ENCODE measurements at places on chromosomes 3 and 15.
A peak's percentile ranks its signal among the peaks of the same experiment; 100 is the strongest.

GRCh38 chr15:41504751-41505492 is 8.7 kb downstream of the LTK start:
- no peak for DNase-seq

DNA sequence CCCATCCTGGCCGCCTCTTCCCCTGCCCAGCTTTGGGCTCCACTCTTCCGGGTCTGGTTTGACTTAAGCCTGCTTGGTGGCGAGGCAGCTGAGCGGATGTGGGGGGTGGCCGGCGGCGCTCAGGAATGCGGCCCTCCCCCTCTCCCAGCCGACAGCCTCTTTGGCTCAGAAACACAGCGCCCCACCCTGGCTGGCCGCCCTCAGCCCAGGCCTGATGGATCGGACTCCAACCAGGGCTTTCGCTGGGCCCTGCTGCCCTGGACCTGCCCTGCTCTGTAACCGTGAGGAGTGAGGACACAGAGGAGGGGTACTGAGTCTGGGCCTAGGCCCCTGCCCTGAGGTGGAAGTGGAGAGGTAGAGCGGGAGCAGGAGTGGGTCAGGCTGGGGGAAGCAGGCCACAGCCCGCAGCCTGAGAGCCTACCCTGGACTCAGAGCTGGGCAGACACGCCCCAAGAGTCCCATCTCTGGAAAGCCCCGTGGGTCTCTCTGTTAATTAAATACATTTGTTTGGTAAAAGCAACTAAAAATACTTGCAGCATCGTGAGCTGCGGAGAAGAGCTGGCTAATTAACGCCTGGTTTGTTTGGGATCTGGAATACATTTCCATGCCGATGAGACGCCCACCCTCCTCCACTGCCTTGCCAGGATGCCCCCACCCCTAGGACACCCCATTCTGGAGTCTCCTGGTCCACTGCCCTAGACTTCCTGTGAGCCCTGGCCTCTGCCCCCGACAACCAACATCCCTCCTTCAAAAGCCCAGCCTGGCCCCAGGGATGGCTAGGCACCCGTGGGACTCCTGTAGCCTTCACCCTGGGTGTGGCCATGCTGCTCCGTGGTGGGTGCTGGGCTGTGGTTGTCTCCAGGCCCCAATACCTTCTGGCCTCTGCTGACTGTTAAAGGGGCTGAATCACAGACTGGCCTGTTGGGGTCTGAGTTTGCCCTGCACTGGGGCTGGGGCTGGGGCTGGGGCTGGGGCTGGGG is 19.6 kb downstream of the PLXNA1 start:
- DNase-seq = no peak

- no peak for DNase-seq
Observed at GRCh38 chr3:20079621-20080020, 39.4 kb downstream of the KAT2B start.

- DNase-seq = peak; percentile 75
Observed at GRCh38 chr3:127170814-127171213, 22.1 kb upstream of the PRR23E start.

GRCh38 chr3:37453393-37454389 is 279.3 kb upstream of the LRRFIP2 start:
- DNase-seq = no peak

DNA sequence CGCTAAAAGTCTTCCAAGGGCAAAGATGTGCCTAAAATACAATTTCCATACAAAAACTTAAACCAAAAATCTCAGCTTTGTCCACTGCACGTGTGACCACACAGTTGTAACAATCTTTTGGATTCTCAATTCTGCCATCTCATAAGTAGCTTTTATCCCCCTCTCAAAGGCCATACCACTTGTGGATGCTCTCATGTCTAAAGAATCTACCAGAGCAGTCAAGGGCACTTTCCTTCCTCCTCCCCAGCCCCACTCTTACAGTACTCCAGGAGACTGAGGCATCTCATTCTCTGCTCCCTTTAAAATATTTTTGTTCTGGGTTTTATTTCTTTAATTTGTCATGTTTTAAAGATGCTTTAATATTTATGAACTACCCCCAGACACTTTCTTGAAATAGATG is 102.3 kb upstream of the PFN2 start:
- peak; percentile 86 for DNase-seq

DNA sequence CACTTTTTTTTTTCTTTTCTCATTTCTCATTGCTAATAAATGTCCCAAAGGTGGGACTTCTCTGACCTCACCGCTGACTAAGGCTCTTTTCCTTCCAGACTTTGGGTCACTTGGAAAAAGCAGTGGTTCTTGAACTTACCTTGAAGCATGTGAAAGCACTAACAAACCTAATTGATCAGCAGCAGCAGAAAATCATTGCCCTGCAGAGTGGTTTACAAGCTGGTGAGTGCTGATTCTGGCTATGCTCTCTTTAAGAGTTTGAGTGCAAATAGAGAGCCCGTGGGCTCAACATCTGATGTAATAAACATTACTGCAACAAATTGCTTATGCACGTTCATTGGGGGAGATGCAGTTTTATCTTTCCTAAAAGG is 2.0 kb downstream of the BHLHE40 start:
- DNase-seq = no peak

- no peak for DNase-seq
Observed at GRCh38 chr3:170425491-170426239, 7.0 kb downstream of the CLDN11 start.

DNA sequence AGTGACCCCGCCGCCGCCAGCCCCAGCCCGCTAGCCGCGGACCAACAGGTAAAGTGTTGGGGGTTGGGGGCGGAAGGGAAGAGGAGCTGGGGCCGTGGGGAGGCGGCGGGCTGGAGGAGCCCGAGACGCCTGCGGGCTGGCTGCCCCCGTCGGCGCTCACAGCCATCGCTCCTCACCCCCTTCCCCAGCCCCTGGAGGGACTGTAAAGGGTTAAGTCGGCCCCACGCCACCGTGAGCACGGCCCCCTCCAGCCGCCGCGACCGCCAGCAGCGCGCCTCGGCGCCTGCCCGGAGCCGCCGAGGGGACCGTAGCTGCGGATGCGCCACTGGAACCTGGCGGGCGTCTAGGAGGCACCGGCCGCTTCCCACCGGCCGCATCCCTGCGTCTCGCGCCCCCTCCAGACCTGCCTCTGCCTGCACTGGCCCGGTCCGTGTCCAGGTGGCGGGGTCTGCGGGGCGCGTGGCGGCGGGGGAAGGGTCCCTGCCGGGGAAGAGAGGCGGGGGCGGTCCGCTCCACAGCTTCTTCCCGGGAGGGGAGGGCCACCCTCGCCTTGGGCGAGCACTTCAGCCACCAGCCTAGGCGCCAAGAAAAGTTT is 522 bp downstream of the MED12L start:
- no peak for DNase-seq

- DNase-seq = no peak
Observed at GRCh38 chr3:129261894-129262293, 12.5 kb downstream of the COPG1 start.

GRCh38 chr3:170999737-171000242 is 26.7 kb downstream of the SLC2A2 start:
- DNase-seq = no peak

- no peak for DNase-seq
Observed at GRCh38 chr3:22959593-22959992, 243.5 kb upstream of the UBE2E2 start.

GRCh38 chr3:107907996-107908395 is 182.8 kb downstream of the CD47 start:
- no peak for DNase-seq

GRCh38 chr3:114758831-114759699 is 388.0 kb downstream of the ZBTB20 start:
- no peak for DNase-seq

DNA sequence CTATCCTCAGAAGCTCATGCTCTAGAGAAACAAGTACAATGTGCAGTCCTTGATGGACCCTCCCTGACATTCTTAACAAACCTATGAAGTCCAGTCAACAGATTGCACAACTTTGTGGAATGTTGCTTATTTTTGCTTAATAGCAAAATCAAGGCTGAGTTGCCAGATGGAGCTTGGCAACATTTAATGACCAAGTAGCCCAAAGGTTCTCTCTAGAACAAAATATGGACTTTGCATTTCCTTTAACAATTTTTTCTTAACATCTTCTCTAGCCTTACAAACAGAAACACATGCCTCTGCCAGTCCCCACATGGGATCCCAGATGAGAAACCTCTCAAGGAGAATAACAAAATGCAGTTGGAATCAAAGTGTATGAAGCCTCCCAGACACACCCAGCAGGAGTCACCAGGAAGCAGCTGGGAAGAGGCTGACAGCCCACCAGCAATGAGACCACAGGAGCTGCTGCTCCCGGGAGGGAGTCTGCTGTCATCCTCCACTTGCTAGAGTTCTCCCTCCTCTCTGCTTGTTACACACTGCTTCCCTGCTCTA is 422.5 kb upstream of the CDIN1 start:
- no peak for DNase-seq

GRCh38 chr3:188749010-188749617 is 422.7 kb upstream of the TPRG1 start:
- no peak for DNase-seq

GRCh38 chr3:116440196-116440595 is 5.1 kb downstream of the LSAMP start:
- no peak for DNase-seq

DNA sequence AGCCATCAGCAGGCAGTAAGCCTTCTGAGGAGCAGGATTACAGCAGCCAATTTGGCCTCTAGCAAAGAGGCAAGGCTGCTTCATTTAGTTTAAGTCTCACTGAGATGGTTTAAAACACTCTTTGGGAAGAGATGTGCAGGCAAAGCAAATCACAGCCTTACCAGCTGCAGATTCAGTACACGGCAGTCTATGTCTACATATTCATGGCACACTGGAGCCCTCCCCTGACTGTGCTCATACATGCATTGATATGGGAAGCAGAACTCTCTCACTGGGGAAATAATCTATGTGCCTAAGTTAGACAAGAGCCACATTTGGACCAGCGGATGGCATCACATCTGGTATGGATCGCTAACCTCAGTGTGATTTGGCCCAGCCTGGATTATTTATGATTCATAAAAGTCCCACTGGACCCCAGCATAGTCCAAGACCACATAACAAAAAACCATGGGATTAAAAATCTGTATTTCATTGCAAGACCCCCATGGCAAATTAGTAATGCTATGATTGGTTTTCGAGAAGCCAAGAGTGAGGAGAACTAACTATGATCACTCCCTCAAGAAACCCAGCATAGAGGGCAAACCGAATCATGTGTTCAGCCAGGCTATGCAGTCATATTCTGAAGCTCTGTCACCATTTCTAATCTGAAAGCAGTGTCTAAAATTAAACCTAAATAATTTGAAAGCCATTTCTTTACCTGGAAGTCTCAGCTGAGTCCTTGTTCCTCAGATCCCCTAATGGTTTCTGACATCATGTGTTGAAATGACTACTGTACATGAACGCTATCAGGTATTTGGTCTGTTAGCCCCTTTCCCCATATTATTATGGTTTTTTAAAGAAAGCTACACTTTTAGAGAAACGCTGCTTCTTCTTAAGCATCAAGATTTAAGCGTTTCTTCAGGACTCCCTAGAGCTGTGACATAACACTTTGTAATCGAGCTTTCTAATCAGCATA is 1.2 kb downstream of the PRICKLE2 start:
- no peak for DNase-seq

DNA sequence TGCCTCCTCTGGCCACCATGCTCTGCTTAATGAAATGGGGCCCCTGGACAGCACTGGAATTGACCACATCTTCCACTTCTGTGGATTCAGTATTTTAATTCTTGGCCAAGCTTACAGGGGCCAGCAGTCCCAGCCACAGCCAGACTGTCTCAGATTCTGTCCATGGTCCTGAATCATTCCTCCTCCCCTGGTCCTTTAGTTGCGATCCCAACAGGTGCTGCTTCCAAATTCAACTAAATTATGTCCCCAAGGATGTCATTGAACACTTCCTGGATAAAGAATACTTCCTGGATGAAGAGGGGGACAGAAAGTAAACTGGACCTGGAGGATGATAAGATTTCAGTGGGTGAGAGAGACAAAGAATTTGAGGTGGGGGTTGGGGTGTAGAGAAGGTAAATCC is 111.1 kb upstream of the FOXB1 start:
- DNase-seq = no peak

DNA sequence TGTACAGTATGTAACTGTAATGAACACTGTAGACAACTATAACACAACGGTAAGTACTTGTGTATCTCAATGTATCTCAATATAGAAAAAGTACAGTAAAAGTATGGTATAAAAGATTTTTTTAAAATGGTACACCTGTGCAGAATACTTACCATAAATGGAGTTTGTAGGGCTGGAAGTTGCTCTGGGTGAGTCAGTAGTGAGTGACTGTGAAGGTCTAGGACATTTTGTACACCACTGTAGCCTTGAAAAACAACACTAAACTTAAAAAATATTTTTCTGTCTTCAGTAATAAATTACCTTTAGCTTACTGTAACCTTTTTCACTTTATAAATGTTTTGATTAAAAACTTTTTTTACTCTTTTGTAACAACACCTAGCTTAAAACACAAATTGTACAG is 142.9 kb downstream of the ATG7 start:
- DNase-seq = no peak

DNA sequence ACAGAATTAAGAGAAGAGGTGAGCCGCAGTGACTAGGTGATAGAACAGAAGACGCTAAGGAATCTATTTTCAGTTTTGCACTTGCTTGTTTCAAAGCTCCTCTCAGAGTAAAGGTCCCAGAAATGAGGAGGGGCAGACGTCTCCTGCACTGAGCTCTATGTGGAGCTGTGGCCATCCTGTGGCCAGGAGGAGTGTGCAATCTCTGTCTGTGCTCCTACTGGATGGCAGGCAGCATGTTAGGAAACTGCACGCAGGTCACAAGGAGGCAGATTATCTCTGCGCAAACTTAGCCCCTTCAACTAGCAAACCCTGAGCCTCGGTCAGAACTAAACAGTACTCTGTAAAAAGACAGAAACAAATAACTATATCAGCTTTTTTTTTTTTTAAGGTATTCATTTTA is 31.1 kb upstream of the PPIB start:
- no peak for DNase-seq

DNA sequence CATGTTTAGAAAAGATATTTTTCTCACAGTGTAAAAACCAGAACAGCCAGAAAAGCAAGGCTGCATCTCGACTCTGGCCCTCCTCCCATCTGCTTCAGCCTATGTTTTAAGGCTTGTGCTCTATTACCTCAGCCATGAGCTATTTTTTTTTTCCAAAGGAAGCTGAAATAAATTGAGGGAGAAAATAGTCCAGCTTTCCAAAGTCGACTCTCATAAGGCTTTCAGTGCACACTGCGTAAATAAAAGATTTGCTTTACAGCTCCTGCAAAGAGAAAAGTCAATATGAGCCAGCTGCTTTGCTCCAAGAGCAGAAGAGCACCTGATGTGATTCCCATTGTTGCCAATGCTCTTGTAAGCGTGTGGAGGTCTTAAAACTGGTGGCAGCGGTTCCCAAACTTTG is 26.7 kb downstream of the SCG3 start:
- peak; percentile 6 for DNase-seq
